ENCODE measurements at places on chromosomes 2 and 18. TPM values are rescaled to one million over a fixed set of nuclear protein-coding genes. Genes with fewer than 3 reads are reported as not detected.

Gene ATG16L1
- 26.2 TPM for total RNA-seq

Gene GULP1
- total RNA-seq = 87.9 TPM

Gene KATNAL2
- total RNA-seq = not detected

GRCh38 chr2:65395621-65396347 lies 36.6 kb downstream of the SPRED2 start:
- no peaks in the 10 kb centered on the region for H3K36me3 ChIP-seq
- H3K27me3 ChIP-seq = no peaks in the 10 kb centered on the region
- no peak overlapping the region for H3K27ac ChIP-seq
- no peaks in the 10 kb centered on the region for H3K4me1 ChIP-seq

GRCh38 chr2:223055836-223056235 lies 3.8 kb downstream of the KCNE4 start:
- H3K27ac ChIP-seq = peak overlapping the region; percentile 83
- peaks cover 7% of the 10 kb centered on the region for H3K4me1 ChIP-seq
- peak; percentile 64 for DNase-seq
- H3K27me3 ChIP-seq = no peaks in the 10 kb centered on the region
- H3K4me3 ChIP-seq = no peak overlapping the region

- no peak overlapping the region for H3K27ac ChIP-seq
- peaks cover 12% of the 10 kb centered on the region for H3K27me3 ChIP-seq
- no peaks in the 10 kb centered on the region for H3K4me1 ChIP-seq
- H3K36me3 ChIP-seq = no peaks in the 10 kb centered on the region
- H3K4me3 ChIP-seq = no peak overlapping the region
These were observed 6.3 kb upstream of the GKN2 start for GRCh38 chr2:68959001-68959400.

Data from uterus (tissue), 4 donors.